ENCODE measurements at places on chromosomes 7 and 10. TPM values are rescaled to one million over a fixed set of nuclear protein-coding genes. Genes with fewer than 3 reads are reported as not detected.
A peak's percentile ranks its signal among the peaks of the same experiment; 100 is the strongest.

GRCh38 chr10:101777619-101778145, 1.8 kb upstream of the FGF8 start:
- H3K36me3 ChIP-seq: no peaks in the 10 kb centered on the region
- peaks cover 49% of the 10 kb centered on the region for H3K4me1 ChIP-seq
- no peak for DNase-seq
- no peak overlapping the region for H3K4me3 ChIP-seq
- H3K27me3 ChIP-seq: peaks cover 37% of the 10 kb centered on the region
- no peak overlapping the region for H3K27ac ChIP-seq

The TLX1 gene
- total RNA-seq: not detected

- no peaks in the 10 kb centered on the region for H3K4me1 ChIP-seq
- no peak overlapping the region for H3K4me3 ChIP-seq
- no peak overlapping the region for H3K27ac ChIP-seq
- no peak for DNase-seq
- H3K27me3 ChIP-seq: no peaks in the 10 kb centered on the region
Observed at GRCh38 chr7:48296966-48297365, 125.7 kb downstream of the ABCA13 start.

- no peaks in the 10 kb centered on the region for H3K36me3 ChIP-seq
- H3K4me3 ChIP-seq: no peak overlapping the region
- H3K27me3 ChIP-seq: no peaks in the 10 kb centered on the region
- no peak for DNase-seq
- no peak overlapping the region for H3K27ac ChIP-seq
Observed at GRCh38 chr7:116510795-116511194, 11.3 kb downstream of the CAV2 start.

GRCh38 chr7:114657279-114657678, 242.7 kb downstream of the FOXP2 start:
- DNase-seq: no peak
- H3K4me3 ChIP-seq: no peak overlapping the region
- H3K36me3 ChIP-seq: no peaks in the 10 kb centered on the region

DNA sequence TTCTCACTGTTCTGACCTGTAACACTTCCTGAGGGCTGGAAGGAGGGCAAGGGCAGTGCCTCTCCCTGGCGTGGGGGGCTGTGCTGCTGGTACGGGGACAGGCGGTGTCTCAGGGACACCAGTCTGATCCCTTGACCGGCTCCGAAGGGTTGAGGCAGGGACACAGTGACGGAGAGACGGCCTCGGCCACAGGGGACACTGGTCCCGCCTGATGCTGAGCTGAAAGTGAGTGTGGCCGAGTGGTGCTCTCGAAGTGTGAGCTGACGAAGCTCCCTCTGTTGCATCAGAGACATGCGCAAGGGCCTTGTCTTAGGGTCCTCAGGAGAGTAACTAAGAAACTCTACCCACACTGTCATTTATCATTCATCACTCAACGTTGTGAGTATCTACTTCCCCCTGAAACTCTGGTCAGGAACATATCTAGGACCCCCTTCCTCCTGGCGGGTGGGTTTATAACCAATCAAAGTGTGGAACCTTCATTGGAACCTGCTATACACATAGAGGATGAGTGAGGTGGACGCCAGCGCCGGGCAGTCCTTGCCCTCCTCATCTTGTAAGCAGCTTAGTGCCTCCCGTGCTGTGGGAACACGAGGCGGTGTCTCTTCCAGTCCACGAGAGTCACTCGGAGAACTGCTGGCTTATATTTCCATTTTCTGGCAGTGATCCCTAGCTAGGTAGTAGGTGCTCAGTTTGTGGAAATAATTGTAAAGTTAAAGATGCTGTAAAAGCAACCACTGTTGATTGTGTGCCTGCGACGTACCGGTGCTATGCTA, 283.1 kb downstream of the DNAJB6 start:
- no peaks in the 10 kb centered on the region for H3K27me3 ChIP-seq
- no peaks in the 10 kb centered on the region for H3K36me3 ChIP-seq
- H3K4me3 ChIP-seq: no peak overlapping the region
- H3K4me1 ChIP-seq: peaks cover 34% of the 10 kb centered on the region

The OPN1SW gene
- total RNA-seq: not detected

GRCh38 chr7:105309235-105310169, 79.2 kb downstream of the SRPK2 start:
- H3K4me1 ChIP-seq: peaks cover 16% of the 10 kb centered on the region
- H3K36me3 ChIP-seq: no peaks in the 10 kb centered on the region
- no peak overlapping the region for H3K4me3 ChIP-seq
- no peak for DNase-seq
- H3K27me3 ChIP-seq: no peaks in the 10 kb centered on the region

DNA sequence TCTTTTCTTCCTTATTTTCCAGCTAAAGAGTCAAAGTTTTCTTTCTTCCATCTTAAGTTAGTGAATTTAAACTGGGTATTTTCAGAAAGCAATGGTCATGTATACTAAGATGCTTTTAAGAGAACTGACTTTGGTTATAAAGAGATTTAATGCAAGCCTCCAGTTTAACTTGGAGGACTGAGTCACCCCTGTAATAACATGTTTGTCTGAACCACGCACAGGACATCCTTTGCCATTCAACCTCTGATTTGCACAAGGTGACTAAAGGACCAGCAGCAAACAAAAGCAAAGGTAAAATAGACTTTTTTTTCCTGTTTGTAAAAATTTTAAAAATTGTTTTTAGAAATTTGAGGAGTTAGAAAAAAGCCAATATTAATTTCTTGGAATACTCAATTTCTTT, 2.9 kb downstream of the HYAL4 start:
- H3K27ac ChIP-seq: no peak overlapping the region
- H3K4me1 ChIP-seq: no peaks in the 10 kb centered on the region
- no peak for DNase-seq
- H3K27me3 ChIP-seq: no peaks in the 10 kb centered on the region

- peak overlapping the region; percentile 95 for H3K27ac ChIP-seq
- no peak for DNase-seq
- H3K4me3 ChIP-seq: peak overlapping the region; percentile 88
- no peaks in the 10 kb centered on the region for H3K36me3 ChIP-seq
Observed at GRCh38 chr10:70169649-70170364, 507 bp downstream of the SAR1A start.

- H3K36me3 ChIP-seq: no peaks in the 10 kb centered on the region
- no peak overlapping the region for H3K4me3 ChIP-seq
- no peak for DNase-seq
- no peaks in the 10 kb centered on the region for H3K27me3 ChIP-seq
Observed at GRCh38 chr10:18359812-18360211, 219.6 kb downstream of the CACNB2 start.

DNA sequence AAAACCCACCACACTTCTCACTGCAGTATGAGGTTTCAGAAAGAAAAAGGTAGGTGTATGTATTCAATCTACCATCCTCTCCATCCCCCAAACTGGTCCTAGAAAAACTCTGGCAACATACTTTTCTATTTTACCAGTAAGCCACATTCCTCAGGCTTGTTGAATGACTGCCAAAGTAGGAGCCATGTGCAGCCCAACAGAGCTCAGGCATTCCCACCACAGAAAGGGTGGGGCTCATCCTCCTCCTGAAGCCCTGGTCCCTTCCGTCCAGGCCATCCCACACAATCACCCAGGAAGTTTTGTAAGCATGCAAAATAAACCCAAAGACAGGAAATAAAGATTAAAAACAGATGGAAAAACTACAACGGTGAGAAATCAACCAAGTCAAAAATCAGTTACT, 57.2 kb downstream of the MAD1L1 start:
- no peaks in the 10 kb centered on the region for H3K4me1 ChIP-seq
- no peak overlapping the region for H3K4me3 ChIP-seq
- no peaks in the 10 kb centered on the region for H3K27me3 ChIP-seq
- no peak overlapping the region for H3K27ac ChIP-seq
- peaks cover 15% of the 10 kb centered on the region for H3K36me3 ChIP-seq

GRCh38 chr7:144473908-144474307, 70.4 kb upstream of the NOBOX start:
- H3K36me3 ChIP-seq: no peaks in the 10 kb centered on the region
- H3K27ac ChIP-seq: no peak overlapping the region
- H3K4me1 ChIP-seq: no peaks in the 10 kb centered on the region
- no peak for DNase-seq
- H3K4me3 ChIP-seq: no peak overlapping the region

GRCh38 chr10:111579473-111579872, 502.6 kb downstream of the ADRA2A start:
- H3K36me3 ChIP-seq: no peaks in the 10 kb centered on the region
- H3K27me3 ChIP-seq: no peaks in the 10 kb centered on the region
- H3K4me1 ChIP-seq: no peaks in the 10 kb centered on the region
- DNase-seq: no peak

GRCh38 chr7:5526100-5526905, 102.7 kb upstream of the TNRC18 start:
- peak overlapping the region; percentile 99 for H3K27ac ChIP-seq
- DNase-seq: peak; percentile 32
- peaks cover 22% of the 10 kb centered on the region for H3K36me3 ChIP-seq
- peak overlapping the region; percentile 86 for H3K4me3 ChIP-seq
- peaks cover 3% of the 10 kb centered on the region for H3K4me1 ChIP-seq

The H2BK1 gene
- 1.8 TPM for total RNA-seq

The ANKRD30A gene
- total RNA-seq: not detected

DNA sequence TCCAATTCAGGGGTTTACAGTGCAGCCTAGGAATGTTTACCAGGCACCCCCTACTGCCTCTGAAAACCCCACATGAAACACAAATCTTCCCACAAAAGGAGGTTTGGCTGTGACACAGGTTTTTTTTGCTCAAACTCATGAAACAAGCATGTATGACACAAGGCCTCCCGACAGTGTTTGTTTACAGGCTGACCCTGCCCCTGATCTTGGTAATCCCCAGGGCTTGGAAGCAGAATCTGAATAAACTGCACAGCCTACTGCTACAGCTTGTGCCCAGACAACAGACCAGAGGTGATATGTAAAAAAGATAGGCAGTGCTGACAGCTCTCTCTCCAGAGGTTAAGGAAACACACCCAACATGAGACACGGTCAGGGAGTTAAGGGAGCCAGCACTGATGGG, 184.2 kb downstream of the KMT2E start:
- H3K27ac ChIP-seq: no peak overlapping the region
- H3K4me1 ChIP-seq: no peaks in the 10 kb centered on the region
- peaks cover 13% of the 10 kb centered on the region for H3K36me3 ChIP-seq
- no peak overlapping the region for H3K4me3 ChIP-seq
- H3K27me3 ChIP-seq: no peaks in the 10 kb centered on the region

The GLCCI1 gene
- 26.5 TPM for total RNA-seq

Data from naive thymus-derived CD4-positive, alpha-beta T cell (primary cell).